ENCODE measurements at places on chromosomes 7 and 10.

DNA sequence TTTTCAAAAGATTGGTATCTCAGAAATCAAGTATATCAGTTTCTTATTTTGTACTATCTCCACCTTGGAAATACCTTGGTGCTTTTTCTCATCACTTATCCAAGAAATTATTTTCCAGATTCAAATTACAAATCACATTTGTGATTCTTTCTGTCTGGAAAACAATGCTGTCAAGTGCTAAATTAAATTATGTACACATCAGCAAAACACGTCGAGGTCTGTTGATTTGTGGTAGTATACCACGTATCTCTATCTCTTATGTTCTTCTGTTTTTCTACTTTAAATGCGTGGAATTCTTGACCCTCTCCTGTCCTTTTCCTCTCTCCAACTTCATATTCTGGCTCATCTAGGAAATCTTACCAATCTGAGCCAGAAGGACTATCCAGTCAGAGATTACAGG is 214.5 kb downstream of the PTN start:
- H3K27ac ChIP-seq, result no peak overlapping the region
- DNase-seq, result no peak
- no peaks in the 10 kb centered on the region for H3K36me3 ChIP-seq

- H3K27ac ChIP-seq, result peak overlapping the region; percentile 78
- peak; percentile 36 for DNase-seq
- H3K27me3 ChIP-seq, result peaks cover 6% of the 10 kb centered on the region
- peaks cover 68% of the 10 kb centered on the region for H3K4me1 ChIP-seq
- peak overlapping the region; percentile 96 for H3K4me3 ChIP-seq
Measured at GRCh38 chr10:122164023-122164601, 107.0 kb upstream of the BTBD16 start.

DNA sequence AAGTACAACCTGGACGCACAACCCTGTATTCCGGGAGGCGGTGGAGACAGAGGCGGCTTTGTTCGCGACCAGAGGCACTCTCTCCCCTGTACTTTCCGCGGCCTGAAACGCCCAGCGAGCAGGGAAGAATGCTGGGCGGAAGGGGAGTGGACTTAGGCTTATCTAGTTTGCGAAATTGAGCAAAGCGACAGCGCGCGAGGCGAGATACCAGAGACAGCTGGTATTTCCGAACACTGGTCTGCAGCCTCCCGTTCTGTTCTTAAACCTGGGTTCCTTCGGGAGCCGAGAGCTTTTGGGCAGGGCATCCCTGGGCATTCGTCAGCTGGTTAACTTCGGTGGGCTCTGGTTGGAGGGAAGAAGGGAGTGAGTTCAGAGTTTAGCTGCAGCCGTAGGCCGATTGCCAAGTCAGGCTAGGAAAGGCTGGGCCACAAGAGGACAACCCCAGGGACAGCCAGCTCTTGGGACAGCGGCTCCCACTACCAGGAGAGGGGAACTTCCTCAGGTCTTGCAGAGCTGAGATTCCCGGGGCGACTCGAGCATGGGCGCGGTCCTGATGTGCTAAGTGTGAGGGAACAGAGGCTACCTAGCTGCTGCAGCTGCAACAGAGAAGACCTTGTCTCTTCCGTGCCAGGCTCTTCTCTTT is 3.9 kb downstream of the HMX3 start:
- H3K27me3 ChIP-seq, result peaks cover 100% of the 10 kb centered on the region
- peak overlapping the region; percentile 50 for H3K4me3 ChIP-seq
- peak; percentile 79 for DNase-seq
- H3K27ac ChIP-seq, result no peak overlapping the region

GRCh38 chr7:108605559-108606201 is 36.0 kb downstream of the DNAJB9 start:
- H3K27me3 ChIP-seq, result no peaks in the 10 kb centered on the region
- H3K4me3 ChIP-seq, result no peak overlapping the region
- no peak for DNase-seq
- no peaks in the 10 kb centered on the region for H3K36me3 ChIP-seq
- H3K4me1 ChIP-seq, result peaks cover 9% of the 10 kb centered on the region

- H3K27me3 ChIP-seq, result no peaks in the 10 kb centered on the region
- peaks cover 9% of the 10 kb centered on the region for H3K4me1 ChIP-seq
- no peaks in the 10 kb centered on the region for H3K36me3 ChIP-seq
- no peak overlapping the region for H3K27ac ChIP-seq
Measured at GRCh38 chr7:111137296-111138192, 46.6 kb downstream of the LRRN3 start.

DNA sequence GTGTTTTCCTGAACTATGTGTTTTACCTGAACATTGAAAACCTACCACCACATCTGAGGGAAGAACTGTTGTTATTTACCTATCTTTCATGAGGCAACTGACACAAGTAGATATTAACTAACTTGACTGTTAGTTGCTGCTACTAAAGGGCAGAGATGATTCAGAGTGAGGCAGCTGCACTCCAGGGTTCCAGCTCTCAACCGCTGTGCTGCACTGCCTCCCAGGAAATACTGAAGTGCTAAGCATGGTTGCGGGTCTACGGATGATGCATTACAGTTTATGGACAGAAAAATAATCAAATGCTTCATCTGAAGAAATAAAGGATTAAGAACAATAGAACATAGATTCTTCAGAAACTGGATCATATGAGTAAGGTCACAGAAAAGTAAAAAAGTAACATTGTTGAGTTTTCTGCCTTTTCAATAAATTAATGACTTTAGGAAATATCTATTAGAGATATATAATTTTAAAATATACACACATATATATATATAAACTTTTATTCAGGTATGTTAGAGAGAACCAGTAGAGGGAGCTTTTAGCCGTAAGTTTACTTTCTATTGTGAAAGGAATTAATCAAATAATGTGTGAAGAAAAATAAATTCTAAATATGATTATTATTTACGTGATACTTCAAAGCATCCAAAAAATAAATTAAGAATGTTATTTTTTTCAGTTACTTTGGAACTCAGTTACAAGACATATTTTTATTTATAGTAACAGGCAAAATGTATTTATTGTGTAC is 620.0 kb downstream of the CNTNAP2 start:
- H3K4me3 ChIP-seq, result no peak overlapping the region
- DNase-seq, result no peak
- H3K4me1 ChIP-seq, result no peaks in the 10 kb centered on the region
- no peaks in the 10 kb centered on the region for H3K27me3 ChIP-seq
- no peak overlapping the region for H3K27ac ChIP-seq

Data from GM23338 (cell line).